ENCODE measurements at places on chromosomes 12 and 14.

- DNase-seq, result no peak
Observed at GRCh38 chr12:4157122-4157521, 116.4 kb upstream of the CCND2 start.

DNA sequence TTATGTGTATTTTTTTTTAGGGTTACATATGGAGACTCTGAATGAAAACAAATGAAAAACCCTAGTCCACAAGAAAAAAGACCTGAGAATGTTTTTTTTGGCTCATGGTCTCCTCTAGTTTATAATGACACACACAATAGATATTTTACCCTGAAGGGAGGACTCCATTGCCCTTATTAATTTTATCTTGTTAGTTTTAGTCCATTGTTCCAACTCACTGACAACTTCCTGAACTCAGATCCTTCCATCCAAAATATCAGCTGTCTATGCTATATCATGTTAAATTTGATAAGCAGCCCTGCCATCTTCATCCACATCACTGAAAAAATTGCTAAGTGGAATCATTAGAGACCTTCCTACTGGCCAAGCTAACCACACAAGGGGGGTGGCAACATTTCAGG is 232.1 kb downstream of the MON2 start:
- DNase-seq, result no peak

GRCh38 chr12:1204581-1205121 is 213.6 kb downstream of the ERC1 start:
- DNase-seq, result no peak

DNA sequence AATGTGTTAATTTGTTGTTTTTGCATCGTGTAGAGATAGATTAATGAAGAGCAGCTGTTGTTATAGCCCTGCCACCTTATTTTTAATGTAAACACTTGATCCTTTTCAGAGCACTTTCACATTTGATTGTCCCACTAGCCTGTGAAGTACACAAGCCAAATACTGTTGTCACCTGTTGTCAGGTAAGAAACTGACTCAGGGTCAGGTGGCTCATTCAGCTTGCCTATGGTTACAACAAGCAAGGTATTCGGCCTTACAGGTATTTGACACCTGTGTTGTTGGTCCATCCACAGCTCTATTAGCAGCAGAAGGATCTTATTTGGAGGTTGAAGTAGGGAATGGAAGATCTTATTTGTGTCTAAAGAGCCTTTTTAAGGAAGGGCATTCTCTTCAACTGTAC is 108.9 kb downstream of the GPR135 start:
- DNase-seq, result peak; percentile 87

- peak; percentile 98 for DNase-seq
Observed at GRCh38 chr12:76348079-76348901, at the start of gene BBS10. TSS of gene BBS10 (minus strand) at chr12:76348415. CDS start at chr12:76348358, 57 bp downstream.

GRCh38 chr14:44316647-44317440 is 190.2 kb downstream of the FSCB start:
- DNase-seq, result peak; percentile 96

GRCh38 chr14:25522116-25522515 is 472.2 kb upstream of the STXBP6 start:
- DNase-seq, result no peak

DNA sequence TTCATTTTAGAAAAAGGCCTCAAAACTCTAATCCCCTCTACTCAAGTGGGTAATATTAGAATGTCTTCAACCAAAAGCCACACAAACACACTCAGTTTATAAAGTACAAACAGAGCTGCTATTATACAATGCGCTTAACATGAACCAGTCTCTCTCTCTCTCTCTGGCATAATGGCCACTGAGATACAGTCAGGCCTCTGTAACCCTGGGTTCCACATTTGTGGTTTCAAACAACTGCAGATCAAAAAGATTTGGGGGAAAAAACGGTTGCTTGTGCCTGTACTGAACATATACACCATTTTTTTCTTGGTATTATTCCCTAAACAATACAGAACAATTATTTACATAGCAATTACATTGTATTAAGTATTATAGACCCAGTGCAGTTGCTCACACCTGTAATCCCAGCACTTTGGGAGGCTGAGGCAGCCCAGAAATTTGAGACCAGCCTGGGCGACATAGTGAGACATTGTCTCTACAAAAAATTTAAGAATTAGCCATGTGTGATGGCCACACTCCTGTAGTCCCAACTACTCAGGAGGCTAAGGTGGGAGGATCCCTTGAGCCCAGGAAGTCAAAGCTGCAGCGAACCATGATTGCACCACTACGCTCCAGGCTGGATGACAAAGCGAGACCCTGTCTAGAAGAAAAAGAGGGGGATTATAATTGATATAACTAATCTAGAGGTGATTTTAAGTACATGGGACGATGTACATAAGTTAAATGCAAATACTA is 5.6 kb downstream of the SLC11A2 start:
- peak; percentile 9 for DNase-seq

GRCh38 chr12:48189331-48190125 is 6.1 kb downstream of the CCDC184 start:
- peak; percentile 92 for DNase-seq

DNA sequence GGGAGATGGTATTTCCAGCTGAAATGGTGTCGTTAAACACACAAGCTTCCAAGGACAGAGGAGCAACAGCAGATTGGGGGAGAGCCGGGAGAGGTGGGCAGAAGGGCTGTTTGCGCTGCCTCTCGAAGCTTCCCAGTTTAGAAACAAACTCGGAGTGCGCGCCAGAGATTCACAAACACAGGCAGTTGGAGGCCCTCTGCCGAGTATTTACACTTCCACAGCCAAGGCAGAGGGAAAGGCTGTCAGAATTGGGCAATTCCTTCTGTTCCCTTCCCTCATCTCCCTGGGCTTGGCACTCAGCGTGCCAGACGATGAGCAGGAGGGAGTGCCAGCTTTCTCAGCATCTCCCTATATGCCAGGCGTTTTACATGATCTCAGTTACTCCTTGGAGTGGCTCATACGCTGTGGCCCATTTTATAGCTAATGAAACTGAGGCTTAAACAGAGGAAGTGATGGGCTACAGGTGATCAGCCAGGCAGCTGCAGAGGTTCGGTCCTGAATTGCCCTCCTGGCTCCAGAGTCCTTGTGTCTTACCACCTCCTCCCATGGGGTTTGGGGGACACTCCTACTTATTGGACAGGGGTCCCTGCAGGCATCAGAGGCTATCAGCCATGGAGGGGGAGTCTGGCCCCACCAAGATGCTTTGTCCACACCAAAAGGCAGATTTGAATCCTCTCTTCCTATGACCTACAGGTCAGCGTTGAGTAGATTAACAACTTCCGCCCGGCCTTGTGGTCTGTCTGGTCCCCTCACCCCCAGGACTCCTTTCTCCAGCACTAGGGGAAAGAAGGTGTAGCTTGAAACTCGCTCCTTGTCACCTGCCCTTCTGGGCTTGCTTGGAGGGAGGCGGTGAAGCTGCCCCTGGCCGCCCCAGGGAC is 3.1 kb downstream of the FAM222A start:
- no peak for DNase-seq

DNA sequence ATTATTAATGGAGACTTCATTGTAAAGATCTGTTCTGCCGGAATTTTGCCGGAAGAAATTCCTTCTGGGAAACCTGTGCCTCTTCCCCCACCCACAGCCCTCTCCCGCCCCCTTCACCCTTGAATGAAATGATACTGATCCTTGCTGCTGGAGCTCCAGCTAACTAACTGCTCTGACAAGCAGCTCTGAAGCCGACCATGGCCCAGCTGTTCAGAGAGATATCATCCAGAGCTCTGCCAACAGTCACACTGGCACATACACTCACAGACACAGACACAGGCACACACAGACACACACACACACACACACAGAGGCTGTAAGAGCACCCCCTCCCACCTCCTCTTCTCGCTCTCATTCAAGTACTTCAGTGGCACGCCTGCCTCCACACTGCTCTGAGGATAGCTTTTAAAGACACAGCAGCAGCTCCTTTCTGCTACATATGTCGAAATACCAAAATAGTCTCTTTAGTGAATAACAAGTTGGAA is 88.6 kb downstream of the R3HDM2 start:
- DNase-seq, result no peak

GRCh38 chr12:106861984-106862916 is 87.8 kb downstream of the RIC8B start:
- DNase-seq, result no peak

GRCh38 chr12:92641291-92641690 is 61.5 kb upstream of the PLEKHG7 start:
- no peak for DNase-seq

GRCh38 chr14:51124029-51124428 is 29.1 kb upstream of the TRIM9 start:
- no peak for DNase-seq

DNA sequence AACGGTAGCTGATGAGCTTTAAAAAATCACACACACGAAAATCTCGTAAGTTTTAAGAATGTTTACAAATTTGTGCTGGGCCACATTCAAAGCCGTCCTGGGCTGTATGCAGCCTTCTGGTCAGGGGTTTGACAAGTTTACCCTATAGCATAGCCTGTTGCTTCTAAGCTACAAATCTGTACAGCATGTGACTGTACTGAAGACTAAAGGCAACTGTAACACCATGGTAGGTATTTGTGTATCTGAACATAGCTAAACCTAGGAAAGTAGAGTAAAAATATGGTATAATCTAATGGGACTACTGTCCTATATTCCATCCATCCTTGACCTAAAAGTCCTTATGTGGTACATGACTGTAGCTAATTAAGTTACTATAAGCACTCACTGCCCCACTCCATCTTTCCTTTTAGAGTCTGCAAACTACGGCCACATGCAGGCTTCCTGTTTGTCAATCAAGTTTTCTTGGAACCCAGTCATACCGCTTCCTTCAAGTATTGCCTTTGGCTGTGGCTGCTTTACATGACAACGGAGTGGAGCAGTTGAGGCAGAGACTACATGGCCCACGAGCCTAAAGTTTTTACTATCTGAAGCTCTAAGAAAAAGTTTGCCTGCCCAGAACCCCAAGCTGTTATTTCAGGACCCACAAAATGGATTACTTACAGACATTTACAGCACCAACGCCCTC is 18.5 kb downstream of the KRT7 start:
- no peak for DNase-seq

GRCh38 chr12:2338991-2339431 is 286.2 kb downstream of the CACNA1C start:
- no peak for DNase-seq

GRCh38 chr12:22481547-22482104 is 62.7 kb downstream of the C2CD5 start:
- DNase-seq, result peak; percentile 45

- DNase-seq, result no peak
Observed at GRCh38 chr14:41663473-41663850, 56.8 kb downstream of the LRFN5 start.

DNA sequence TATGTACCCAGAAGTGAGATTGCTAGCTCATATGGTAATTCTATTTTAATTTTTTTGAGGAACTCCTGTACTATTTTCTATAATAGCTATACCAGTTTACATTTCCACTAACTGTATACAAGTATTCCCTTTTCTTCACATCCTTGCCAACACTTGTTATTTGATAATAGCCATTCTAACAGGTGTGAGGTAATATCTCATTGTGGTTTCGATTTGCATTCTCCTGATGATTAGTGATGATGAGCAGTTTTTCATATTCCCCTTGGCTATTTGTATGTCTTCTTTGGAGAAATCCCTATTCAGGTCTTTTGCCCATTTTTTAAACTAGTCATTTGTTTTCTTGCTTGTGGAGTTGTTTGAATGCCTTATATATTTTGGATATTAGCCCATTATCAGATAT is 121.3 kb downstream of the BBS10 start:
- DNase-seq, result no peak

DNA sequence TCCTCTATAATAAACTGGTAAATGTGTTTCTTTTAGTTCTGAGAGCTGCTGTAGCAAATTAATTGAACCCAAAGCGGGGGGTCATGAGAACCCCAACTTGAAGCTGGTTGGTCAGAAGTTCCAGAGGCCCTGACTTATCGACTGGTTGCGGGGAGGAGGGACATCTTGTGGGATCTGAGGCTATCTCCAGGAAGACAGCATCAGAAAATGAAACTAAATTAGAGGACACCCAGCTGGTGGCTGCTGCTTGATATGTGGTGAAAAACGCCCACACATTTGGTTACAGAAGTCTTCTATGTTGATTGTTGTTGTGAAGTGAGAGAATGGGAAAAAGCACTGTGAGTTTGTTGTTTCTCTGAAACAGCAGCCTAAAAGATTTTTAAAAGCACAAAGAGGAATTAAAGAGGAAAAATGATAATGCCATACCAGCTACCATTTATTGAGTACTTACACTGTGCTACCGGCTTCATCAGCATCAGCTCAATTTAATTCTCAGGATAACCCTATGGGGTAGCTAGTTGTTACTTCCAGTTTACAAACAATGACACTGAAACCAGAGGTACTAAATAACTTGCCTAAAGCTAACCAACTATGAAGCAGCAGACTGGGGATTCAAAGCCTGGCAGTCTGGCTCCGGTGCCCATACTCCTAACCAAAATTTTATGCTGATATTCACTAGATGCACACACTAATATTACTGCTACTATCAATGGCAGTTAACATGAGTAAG is 24.3 kb downstream of the DDX24 start:
- no peak for DNase-seq

GRCh38 chr12:131171029-131171428 is 217.3 kb downstream of the ADGRD1 start:
- no peak for DNase-seq

DNA sequence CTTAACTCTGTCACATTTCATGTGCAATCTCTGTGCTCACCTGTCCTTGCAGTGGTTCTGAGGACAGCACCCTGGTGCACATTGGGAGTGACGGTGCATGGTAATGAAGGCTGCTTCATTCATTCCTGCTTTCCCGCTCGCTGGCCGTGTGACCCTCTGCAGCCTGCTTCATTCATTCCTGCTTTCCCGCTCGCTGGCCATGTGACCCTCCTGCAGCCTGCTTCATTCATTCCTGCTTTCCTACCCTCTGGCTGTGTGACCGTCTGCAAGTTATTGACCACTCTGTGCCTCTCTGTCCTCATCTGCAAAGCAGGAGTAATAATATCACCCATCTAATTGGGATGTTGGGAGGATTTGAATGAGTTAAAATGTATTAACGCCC is 189.1 kb upstream of the TMEM132C start:
- no peak for DNase-seq

DNA sequence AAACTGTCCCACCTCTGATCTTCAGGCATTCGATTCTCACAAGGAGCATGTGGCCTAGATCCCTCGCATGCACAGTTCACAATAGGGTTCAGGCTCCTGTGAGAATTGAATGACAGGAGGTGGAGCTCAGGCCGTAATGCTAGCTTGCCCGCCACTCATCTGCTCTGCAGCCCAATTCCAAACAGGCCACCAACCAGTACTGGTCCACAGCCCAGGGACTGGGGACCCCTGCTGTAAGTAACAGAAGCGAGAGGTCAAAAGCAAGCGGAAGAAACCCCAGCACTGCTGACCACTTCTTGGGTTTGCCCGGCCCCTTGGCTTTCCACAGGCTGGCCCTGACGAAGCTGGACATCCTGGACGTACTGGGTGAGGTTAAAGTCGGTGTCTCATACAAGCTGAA is 8.5 kb upstream of the SIVA1 start:
- no peak for DNase-seq

DNA sequence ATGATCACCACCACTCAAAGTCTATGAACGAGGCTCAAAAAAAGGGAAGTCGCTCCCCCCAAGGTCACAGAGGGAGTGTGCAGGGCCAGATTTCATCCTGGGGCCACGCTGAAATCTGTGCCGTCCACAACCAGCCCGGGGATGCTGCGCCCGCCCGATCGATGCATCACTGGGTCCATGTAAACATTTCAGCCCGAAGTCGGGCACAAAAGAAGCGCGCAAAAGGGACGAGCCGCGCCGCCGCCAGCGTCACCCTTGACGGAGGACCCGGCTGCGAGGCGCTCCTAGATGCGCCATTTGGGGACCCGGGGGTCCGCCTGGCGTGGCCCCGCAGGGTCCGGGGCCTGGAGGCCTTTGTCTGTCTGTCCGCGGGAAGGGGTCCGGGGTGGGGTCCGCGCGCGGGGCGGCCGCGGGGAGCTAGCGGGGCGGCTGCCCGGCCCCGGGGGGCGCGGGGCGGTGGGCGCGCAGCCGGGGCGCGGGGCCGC is 503 bp downstream of the FBXO21 start:
- DNase-seq, result peak; percentile 66

Measured in DMS53 (cell line).